ENCODE measurements at places on chromosomes 7 and 10.

GRCh38 chr7:110595694-110596093 is 495.2 kb upstream of the LRRN3 start:
- no peak for DNase-seq

GRCh38 chr7:146670532-146670931 is 553.9 kb downstream of the CNTNAP2 start:
- DNase-seq: no peak

DNA sequence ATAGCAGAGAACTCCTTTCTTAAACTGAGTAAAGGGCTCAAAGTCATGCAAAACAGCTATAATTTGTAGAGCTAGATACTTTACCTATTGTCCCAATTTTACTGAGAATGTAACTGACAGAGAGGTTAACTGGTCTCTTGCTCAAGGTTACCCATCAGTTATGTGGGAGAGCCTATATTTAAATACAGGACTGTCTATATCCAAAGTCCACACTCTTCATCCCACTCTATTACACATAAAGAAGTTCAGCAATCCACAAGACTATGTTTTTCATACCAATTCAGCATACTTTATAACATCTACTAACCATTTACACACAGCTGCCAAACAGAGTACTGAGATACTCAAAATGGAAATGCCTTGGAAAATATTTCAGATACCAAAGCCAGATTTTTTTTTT is 100.2 kb downstream of the MICU1 start:
- DNase-seq: no peak

DNA sequence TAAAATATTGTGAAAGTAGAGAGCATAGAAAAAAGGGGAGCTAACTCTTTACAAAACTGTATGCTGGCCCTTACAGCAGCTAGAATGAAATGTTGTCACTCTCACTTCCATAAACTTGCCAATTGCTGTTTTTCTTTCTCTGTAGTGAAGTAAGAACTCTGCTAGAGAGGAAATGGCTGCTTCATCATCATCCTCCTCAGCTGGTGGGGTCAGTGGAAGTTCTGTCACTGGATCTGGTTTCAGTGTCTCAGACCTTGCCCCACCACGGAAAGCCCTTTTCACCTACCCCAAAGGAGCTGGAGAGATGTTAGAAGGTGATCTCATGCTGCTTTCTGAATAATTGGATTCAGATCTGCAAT is 7.6 kb upstream of the ASCC1 start:
- no peak for DNase-seq

DNA sequence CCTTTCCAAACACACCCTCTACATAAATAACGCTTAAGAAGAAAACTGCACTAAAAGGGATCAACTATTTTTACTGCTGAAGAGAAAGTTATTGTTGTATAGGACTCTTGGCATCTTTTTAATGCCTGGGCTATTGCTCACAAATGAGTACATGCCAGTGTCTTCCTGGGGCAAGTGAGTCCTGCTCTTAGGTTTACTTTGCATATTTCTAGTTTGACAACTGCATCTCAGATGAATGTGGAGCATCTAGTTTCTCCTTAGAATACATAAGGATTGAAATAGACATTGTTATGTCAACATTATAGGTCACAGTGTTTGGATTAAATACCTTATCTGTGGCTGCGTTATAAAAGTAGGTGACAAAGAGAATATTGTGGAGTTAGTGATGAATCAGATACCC is 44.5 kb downstream of the PSMC2 start:
- DNase-seq: no peak

DNA sequence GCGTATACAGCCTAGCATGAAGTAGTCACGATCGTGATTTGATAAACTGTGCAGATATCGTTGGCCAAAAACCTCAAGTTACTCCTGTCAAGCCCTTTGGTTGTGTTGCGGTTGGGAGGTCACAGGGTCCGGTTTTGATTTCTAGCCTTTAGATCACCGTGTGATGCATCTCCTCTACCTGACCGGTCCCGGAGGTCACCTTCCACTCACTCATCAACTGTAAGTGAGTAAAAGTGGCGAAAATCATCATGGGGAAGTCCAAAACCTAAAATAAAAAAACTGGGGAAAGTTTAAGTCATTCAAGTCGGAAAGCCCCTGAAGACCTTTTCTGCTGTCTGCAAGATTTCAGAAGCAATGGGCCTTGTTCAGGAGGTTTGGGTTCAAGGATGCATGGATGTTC is 62.8 kb downstream of the ADARB2 start:
- DNase-seq: no peak

DNA sequence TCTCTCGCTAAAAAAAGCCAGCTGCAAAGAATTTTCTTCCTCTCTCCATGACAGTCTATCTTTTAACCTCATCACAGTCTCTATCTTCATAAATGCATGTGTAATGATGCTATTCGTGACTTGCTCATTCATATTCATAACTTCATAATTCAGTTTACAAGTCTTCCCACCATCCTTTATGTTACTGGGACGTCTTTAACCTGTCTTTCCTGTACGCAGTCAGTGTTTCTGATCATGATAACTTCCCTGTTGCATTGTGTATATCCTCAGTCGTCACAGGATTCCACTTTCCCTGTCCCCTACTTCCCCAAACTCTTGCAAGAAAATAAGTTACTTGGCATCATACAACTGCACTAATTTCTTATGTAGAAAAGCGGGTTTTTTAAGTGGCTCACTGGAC is 165.6 kb upstream of the ASAH2 start:
- no peak for DNase-seq

DNA sequence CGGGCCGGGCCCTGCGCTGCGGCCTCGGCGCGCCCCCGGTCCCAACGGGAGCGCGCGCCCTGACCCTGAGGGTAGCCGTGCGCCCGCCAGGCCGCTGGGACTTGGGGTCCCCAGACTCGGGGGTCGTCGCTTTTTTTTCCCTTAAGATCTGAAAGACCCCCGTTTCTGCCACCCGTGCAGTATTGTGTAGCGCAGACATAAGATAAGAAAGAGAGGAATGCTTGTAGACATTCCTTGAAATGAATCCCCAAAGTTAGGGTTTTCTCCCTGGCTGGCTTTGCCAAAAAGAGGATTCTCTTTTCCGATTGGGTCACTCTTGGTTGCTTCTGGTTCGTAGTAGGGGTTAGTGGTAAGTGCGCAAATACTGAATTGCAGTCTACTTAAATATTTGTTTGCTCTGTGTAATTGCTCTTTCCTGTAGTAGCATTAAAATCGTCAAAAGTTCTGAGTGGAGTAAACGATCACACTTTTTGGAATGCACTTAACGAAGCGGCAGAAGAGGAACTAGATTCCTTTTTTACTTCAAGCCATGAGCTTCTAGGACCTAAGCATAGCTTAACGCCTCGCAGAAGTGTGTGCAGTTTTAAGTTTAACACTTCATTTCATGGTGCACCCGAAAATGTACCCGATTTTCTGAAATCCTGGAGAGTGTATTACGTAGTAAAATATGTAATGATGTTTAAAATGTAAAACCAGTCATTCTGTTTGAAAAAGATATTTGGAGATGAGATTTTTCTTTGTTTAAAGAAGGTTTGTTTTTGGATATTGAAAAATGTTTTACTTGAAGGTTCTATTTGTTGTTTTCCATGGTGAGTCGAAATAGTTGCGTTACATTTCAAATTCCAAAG is 1.3 kb downstream of the CUL1 start:
- DNase-seq: no peak

- DNase-seq: no peak
Observed at GRCh38 chr7:44757311-44757710, 8.7 kb downstream of the ZMIZ2 start.

GRCh38 chr7:6256677-6257535 is 15.5 kb downstream of the CYTH3 start:
- DNase-seq: peak; percentile 38

- no peak for DNase-seq
Observed at GRCh38 chr10:7768417-7768816, 19.4 kb downstream of the KIN start.

- no peak for DNase-seq
Observed at GRCh38 chr10:12741360-12741804, 260.1 kb downstream of the CCDC3 start.

GRCh38 chr7:140541513-140542227 is 62.4 kb upstream of the MKRN1 start:
- DNase-seq: no peak
